ENCODE measurements at places on chromosomes 3 and 15. TPM values are rescaled to one million over a fixed set of nuclear protein-coding genes. Genes with fewer than 3 reads are reported as not detected.

TRIM59 gene
- total RNA-seq: 58.2 TPM

DISP2 gene
- total RNA-seq: 0.60 TPM

RAB6B gene
- not detected for total RNA-seq

ALPK3 gene
- 0.27 TPM for total RNA-seq

TNFSF10 gene
- 97.9 TPM for total RNA-seq

SRGAP3 gene
- 3.2 TPM for total RNA-seq

LPP gene
- 63.6 TPM for total RNA-seq

Measured in activated CD4-positive, alpha-beta T cell treated with anti-CD3 and anti-CD28 coated beads, Interleukin-2, amount 10 ng/mL, durations not matched to agents 7 days and 5 days (primary cell).